Stimulated activated CD8-positive, alpha-beta memory T cell treated with anti-CD3 and anti-CD28 coated beads, Interleukin-7, amount 100 ng/mL, for 1 hour (primary cell): ENCODE measurements at places on chromosomes 7 and 10.

DNA sequence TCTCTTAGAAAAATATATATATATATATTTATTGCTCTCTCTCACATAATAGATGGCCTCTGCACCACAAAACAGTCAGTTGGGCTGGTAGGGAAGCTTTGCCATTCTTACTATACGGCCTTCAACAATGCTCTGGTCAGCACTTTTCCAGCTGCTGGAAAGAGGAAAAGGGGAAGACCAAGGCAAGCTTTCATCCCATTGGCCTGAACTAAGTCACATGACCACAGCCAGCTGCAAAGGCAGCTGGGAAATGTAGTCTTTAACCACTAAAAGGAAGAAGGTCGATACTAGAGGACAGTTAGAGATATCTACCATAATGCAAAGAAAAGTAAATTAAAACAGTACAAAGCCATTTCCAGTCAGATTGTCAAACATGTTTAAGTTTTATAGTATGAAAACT, 58.4 kb upstream of the MACROH2A2 start:
- no peak for DNase-seq

DNA sequence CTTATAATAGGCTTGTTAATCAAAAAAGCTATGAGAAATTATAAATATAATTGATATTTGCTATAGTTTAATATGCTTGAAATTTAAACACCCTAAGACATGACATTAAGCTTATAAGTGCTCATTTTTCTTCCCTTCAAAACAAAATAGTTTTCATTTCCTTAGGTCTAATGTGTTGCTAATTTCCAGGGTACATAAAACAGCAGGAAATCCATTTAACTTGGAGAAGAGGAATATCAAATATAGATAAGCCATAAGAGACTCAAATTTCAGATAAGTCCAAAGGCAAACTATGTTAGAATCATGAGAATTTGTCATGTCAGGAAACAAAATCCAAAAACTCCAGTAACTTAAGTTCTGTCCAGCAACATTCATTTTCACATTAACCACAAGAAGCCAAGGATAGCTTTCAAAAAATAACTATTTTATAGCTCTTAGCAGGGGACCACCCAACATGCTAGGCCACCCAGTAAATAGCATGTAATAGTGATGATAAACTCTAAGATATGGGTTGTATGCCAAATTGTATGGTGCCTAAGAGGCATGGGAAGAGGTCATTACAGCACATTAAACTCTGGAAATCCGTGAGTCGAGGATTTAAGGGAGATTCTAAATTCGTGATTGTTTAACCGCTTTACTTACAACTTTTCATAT, 298.1 kb downstream of the CRPPA start:
- DNase-seq = no peak

GRCh38 chr10:21593986-21594385, 60.0 kb downstream of the MLLT10 start:
- DNase-seq = no peak

- DNase-seq = no peak
Measured at GRCh38 chr7:55326081-55326835, 38.9 kb upstream of the LANCL2 start.

DNA sequence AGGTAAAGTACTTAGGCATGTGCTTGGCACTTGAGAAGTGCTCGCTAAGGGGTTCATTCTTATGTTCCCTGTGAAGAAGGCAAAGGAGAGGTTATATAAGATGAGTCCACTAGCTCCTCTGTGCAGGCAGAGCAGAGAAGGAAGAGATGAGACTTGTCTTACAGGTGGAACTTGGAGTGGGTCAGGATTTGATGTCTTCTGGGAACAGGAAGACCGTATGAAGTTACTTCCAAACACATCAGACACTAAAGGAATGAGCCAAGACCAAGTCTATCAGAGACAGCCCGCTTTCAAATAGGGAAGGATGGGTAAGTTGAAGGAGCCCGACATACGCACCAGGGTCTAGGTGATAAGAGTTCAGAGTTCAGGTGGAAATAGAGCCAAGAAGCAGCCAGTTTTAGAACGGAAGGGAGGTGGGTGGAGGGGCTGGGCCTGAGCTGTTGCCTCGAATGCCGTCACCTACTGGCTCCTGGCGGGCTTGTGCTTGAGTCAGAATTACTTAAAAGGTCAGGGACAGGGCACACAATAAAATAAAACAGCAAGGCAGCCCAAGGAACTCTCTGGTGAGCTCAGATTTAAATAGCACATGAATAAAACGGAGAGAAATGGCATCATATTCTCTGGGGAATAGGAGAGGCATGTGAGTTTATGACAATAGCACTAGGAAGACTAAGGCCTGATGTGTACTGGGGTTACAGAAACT, 56.1 kb upstream of the GRB10 start:
- no peak for DNase-seq

DNA sequence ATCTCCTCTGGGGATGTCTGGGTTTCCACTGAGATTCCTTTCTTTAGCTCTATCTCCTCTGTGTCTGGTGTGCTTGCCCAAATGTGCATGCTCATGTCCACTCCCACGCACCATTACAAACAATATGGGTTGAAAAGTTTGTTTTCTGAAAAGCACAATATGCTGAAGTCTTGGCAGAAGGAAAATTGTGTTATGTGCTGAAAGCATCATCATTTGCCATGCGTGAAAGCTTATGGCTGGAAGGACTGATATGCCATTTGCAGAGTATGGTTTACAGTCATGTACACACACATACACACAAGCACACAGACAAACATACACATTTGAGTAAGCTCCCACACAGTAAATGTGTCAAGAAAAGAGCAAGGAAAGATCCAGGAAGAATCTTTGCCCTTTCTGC, 231.6 kb downstream of the SORCS3 start:
- no peak for DNase-seq

GRCh38 chr7:44801890-44802289, 5.4 kb downstream of the PPIA start:
- no peak for DNase-seq

DNA sequence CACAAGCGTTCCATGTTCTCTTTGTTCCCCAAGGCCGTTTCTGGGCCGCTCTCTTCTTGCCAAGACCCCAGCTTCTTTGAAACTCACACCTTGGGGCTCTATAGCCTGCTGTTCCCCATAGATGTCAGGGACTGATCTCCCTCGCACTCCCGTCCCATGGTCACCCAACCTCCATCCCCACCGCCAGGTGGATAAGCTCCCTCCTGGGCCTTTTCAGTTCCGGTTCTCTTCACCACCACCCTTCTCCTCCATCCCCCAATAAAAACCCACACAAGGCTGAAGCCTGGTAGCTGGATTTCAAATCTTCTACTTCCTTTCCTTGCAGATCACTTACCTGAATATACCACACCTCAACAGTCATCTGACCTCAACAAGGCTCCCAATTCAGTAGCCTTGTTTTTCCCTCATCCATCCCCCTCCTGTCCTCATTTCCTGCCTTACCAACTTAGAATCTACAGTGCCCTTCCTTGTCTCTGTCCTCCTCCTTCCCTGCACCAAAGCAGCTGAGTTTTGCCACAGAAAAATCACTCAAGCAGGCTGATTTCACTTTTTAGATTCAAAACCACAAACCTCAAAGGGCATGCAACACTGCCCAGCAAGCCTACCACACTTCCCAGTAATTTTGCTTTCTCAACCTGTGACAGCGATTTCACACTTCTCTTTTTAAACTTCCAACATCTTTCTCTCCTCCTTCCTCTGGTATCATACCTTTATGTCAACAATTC, 7.7 kb downstream of the SLC37A3 start:
- DNase-seq = no peak

- no peak for DNase-seq
Measured at GRCh38 chr10:61356354-61356753, 96.8 kb downstream of the TMEM26 start.

GRCh38 chr10:87925570-87925969, 62.1 kb downstream of the PTEN start:
- no peak for DNase-seq

DNA sequence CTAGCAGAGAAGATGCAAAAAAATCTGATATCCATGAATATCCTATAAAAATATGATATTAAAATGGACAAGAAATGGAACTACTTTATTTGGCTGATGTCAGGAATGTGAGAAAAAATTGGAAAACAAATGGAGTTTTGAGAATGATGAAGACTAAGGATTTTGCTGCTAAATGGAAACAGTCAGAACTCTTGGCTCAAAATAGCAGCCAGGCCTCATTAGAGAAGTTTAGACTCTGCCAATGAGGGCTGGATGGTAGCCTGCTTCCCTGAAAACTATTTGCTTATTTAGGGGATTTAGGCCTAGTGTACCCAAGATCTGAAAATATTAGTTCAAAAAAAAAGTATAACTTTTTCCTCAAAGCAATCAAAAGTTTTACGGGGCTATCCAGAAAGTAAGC, 458.5 kb downstream of the TFEC start:
- no peak for DNase-seq

- DNase-seq = no peak
Measured at GRCh38 chr7:17408245-17408903, 109.9 kb downstream of the AHR start.

DNA sequence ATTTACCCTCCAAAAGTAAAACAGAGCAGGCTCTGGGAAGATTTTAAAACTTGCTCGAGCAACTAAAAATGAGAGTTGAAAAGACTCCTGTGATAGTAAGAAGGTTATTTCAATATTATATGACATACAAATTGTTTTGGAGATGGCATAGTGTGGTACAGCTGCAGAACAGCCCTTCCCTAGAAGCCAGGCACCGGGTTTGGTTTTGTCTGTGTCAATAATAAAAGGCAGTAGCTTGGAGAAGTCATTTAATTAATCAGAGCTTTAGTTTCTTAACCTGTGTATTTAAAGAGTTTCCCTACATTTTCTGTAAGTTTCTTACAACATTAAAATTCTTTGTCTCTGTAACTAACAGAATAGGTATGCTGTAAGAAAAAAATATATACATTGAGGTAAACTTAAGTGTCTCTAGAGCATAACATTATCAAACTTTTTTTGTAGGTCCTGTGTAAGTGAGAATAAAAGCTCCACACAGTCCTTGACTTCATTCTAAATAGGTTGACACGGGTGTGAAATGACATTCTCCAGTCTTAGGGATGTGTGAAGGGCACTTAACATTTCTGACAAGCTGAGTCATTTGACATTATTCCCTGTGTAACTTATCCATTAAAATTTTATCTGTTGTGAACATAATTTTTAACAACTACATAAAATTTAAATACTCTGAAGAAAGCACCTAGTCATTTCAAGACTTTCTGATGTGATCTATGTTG, 425.0 kb upstream of the ETV1 start:
- no peak for DNase-seq

- DNase-seq = no peak
Measured at GRCh38 chr10:127737563-127738511, 852 bp downstream of the FOXI2 start.

DNA sequence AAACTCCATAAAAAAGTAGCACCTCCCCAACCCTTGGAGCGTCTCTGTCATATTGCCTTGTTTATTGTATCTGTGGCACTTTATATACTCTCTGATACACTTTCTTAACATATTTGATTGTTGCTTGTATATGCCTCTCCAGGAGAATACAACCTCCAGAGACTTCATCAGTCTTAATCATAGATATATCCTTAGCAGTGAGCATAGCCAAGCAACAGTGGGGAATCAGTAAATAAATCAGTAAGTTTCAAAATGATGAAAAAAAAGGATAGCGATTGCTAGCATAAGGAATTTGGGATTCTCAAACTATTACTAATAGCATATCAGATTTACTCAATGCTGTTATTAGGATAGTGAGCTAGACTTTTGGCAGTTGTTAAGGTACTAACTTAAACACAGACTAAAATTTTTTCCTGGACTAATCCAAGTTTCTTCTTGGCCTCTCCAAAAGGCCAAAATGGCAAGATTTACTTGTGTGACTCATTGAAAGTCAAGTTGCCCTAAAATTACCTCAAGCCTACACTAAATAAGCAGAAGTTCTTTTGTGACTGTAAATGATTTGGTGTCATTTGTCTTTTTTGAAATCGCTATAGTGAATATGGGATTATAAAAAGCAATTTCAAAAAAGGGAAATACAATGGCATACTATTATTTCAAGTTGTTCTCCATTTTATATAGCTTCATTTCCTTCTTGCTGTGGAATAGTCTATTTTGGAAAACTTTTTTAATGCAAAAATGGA, 177.9 kb downstream of the CHN2 start:
- no peak for DNase-seq

DNA sequence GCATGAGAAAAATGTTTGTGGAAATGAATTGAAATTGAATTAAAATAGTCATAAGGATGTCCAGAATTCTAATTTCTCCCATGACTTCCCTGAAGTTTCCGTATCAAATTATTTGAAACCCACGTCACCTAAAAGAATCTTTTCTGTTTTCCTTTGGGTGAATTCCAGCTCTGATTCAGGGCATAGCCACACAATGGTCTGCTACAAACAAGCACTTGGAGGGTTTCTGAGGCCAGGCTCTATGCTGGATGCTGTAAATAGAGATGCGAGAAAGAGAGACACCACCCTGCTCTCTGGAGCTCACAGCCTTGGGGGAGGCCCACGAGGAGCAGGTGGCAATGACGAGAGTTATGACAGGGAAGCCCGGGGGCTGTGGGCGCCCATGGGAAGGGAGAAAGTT, 33.6 kb downstream of the GHRHR start:
- DNase-seq = no peak

DNA sequence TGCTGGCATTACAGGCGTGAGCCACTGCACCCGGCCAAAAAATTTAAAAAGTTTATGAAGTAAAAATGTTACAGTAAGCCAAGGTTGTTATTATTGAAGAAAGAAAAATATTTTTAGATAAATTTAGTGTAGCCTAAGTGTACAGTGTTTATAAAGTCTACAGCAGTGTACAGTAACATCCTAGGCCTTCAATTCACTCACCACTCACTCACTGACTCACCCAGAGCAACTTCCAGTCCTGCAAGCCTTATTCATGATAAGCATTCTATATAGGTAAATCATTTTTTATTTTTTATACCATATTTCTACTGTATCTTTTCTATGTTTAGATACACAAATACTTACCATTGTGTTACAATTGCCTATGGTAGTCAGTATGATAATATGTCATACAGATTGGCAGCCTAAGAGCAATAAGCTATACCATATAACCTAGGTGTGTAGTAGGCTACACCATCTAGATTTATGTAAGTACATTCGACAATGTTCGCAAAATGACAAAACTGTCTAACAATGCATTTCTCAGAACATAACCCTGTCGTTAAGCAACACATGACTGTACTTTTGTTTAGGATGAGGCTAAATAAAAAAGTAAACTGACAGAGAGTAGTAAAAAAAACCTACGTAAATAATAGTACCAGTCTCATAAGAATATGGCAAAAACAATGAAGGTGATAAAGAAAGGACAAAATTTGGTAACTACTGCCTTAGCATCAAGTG, 77.8 kb upstream of the FAM133B start:
- no peak for DNase-seq

DNA sequence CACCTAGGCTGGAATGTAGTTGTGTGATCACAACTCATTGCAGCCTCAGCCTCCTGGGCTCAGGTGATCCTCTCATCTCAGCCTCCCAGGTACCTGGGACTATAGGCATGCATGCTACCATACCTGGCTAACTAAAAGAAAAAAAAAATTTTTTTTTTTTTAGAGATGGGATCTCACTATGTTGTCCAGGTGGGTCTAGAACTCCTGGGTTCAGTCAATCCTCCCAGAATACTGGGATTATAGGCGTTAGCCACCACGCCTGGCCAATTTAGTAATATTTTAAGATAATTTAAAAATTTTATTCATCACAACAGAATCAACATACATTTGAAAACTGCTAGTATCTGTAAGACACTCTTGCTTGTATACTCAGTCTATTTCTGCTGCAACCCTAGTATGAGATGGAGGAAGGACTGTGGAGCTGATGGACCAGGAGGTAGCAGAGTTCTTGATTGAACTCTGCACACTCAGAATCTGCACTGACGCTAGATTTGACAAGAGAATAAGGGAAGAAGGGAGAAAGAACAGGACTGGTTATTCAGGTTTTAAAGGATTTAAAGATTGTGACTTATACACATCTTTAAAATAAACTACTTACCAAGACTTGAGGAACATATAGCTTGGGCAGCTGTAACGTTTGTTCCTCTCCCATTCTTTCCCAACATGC, 57.6 kb downstream of the VCL start:
- no peak for DNase-seq
